ENCODE measurements at places on chromosomes 11 and 22. TPM values are rescaled to one million over a fixed set of nuclear protein-coding genes. Genes with fewer than 3 reads are reported as not detected.

DNA sequence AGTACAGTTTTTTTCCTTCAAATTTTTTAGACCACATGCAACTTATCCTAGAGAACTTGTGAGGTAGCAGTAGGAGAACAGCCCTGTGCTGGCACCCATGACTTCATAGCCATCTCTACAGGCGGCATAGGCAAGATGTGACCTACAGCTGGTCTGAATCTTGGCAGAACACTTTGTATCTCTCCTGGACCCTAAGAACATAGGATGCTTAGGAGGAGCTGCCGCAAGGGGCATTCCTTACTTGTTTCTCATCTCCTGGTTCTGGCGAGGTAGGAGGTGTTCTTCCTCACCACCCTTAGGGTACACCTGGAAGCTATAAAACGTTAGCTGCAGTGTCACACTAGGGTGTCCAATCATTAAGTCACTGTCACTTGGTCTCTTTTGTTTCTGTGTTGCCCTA is 16.4 kb downstream of the CWC15 start:
- no peak for DNase-seq

Gene GDPD4
- 1.2 TPM for total RNA-seq

Gene IFITM1
- total RNA-seq, result 13.4 TPM

DNA sequence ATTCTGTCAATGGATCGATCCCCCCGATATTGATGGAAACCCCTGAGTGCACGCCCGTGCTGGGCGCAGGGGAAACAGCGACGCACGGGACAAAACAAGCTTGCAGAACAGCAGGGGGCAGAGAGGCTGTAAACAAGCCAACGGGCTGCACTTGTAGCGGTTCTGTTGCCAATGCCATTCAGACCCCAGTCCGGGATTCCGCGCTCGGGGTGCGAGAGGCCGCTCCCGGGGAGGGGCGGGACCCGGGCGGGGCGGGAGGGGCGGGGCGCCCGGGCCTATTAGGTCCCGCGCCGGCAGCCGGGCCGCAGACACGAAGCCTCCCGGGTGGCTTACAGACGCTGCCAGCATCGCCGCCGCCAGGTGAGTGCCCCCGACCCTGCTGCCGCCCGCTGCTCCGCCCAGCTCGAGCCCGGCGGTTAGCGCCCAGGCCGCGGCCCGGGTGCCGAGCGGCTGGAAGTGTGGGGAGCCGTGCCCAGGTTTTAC is at the start of gene BIK:
BIK (plus strand) TSS at position 307 of the 483 bp plus-strand sequence. CDS start 13,273 bp downstream, outside the sequence.
- no peak for DNase-seq

DNA sequence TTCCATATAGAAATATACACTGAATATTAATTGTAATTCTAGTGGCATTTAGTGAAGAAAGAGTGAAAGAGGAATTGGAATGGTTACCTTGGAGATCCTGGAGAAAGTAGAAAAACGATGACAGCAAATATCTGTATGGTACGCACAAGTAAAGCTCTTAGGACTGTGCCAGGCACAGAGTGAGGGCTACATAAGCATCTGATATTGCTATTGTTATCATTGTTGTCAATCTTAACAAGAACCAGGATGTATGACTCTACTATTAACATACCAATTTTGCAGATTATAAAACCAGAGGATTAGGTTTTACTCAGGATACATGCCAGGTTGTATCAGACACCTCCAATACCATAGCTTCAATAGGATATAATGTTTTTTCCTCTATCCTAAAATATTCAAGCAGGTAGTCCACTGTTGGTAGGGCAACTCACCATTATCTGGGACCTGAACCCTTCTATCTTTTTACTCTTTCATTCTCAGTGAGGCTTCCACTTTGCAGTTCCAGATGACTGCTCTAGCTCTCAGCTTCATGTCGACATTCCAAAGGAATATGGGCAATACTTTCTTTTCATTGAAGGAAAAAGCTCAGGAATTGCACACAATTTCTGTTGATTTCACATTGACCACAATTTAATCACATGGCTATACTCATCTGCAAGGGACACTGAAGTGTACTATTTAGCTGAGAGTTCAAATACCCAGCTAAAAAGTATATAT is 73.2 kb downstream of the RAB38 start:
- no peak for DNase-seq

GRCh38 chr11:119828819-119829218 is 99.8 kb upstream of the NECTIN1 start:
- DNase-seq, result no peak

GRCh38 chr11:63592975-63593395 is 21.2 kb downstream of the PLAAT3 start:
- no peak for DNase-seq

Gene COX8A
- total RNA-seq, result 41.0 TPM

Gene IGF2
- total RNA-seq, result 54.1 TPM

GRCh38 chr22:20803696-20804324 is 29.9 kb downstream of the SERPIND1 start:
- peak; percentile 28 for DNase-seq

DNA sequence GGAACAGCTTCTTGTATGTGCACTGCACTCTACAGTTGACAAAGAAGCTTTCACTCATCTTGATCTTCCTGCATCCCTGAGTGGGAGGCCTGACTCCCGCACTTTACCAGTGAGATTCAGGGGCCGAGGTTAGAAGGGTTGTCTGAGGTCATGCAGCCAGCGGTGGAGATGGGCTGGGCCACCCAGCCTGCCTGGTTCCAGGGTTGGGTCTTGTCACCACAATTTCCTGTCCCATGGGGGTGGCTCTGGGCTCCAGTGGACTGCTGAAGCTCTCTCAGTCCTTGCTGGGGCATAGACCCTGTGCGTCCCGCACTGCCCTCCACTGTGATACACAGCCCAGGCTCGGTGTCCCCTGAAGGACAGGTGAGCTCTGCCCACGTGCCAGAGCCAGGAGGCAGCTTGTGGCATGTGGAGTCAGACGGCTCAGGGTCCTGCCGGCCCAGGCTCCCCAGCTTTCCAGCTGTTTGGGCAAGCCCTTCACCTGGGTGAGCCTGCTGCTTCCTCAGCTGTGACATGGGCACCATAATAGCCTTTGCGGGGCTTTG is 6.9 kb upstream of the MYO7A start:
- DNase-seq, result no peak

Gene PRODH
- total RNA-seq, result 2.6 TPM

DNA sequence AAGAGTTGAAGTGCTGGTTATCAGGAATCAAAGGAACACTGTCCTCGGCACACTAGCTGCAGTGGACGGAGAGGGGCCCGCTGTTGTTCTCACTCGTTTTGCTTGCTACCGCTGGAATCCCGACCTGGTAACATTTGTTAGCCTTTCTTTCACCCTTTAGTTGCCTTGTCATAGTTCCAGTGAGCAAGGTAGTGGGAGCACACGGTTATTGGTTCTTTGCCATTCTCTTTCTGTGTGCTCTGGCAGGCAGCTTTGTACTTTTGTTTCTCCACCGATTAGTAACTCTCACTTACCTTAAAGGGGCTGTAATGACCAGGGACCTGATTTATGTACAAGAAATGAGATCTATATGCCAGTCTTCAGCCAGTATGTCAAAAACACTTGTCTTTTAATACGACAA is 1.8 kb downstream of the DEPDC7 start:
- no peak for DNase-seq

Gene BIRC3
- total RNA-seq, result 10.4 TPM

Gene C11orf42
- not detected for total RNA-seq

DNA sequence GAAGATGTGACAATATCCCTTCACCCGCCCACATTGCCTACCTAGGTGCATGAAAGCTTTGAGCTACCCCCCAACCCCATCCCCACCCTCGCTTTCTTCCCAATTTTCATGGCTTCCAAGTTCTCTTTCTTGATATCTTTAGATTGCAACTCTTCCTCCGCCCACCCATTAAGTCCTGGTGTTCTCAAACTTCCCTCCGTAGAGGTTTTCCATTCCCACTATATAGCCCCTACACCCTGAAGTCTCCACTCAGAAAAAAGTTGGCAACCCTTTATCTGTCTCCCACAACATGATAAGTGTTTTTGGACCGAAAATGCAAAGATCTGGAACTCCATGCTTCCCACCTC is 572 bp downstream of the ZNF70 start:
- no peak for DNase-seq

Gene TOP3B
- total RNA-seq, result 6.2 TPM

All from uterus (tissue), 4 donors.